Renal cortical epithelial cell (primary cell): ENCODE measurements at places on chromosomes 11 and 22.

- no peak for DNase-seq
Measured at GRCh38 chr11:134802116-134802515, 390.1 kb upstream of the B3GAT1 start.

DNA sequence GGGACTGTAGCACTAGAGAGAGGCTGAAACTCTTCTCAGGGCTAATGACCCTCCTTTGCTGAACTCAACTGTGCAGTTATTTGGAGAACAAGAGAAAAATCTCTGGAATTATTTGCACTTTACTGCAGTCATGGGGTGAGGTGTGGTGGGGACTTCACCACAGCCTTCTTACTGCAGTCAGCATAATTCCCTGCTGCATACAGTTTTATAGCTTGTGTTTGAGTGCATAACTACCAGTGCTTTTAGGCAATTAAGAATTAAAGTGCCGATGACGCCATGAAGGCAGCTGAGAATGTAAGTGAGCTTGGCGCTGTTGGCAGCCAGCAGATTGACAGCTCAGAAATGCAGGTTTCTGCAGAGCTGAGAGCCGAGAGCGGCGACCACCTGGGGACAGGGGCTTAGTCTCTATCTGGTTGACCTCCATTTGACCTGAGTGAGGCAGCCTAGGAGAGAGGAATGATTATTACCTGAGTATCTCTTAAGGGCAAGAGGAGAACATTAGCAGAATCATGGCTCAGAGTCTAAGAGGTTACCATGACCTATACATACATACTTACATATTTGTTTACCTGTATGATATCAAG is 830.0 kb downstream of the NTM start:
- DNase-seq = no peak

DNA sequence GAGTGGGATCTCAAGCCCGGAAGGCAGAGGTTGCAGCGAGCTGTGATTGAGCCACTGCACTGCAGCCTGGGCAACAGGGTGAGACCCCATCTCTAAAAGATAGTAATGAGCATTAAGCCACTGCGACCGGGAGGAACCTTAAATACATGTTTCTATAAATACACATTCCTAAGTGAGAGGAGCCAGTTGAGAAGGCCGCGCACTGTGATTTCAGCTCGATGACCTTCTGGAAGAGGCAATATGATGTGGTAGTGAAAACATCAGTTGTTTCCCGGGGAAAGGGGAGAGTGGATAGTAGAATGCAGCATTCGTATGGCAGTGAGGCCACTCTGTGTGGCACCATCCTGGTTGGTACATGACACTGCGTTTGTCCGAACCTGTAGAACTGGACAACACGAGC is 18.0 kb downstream of the PTDSS2 start:
- DNase-seq = no peak

DNA sequence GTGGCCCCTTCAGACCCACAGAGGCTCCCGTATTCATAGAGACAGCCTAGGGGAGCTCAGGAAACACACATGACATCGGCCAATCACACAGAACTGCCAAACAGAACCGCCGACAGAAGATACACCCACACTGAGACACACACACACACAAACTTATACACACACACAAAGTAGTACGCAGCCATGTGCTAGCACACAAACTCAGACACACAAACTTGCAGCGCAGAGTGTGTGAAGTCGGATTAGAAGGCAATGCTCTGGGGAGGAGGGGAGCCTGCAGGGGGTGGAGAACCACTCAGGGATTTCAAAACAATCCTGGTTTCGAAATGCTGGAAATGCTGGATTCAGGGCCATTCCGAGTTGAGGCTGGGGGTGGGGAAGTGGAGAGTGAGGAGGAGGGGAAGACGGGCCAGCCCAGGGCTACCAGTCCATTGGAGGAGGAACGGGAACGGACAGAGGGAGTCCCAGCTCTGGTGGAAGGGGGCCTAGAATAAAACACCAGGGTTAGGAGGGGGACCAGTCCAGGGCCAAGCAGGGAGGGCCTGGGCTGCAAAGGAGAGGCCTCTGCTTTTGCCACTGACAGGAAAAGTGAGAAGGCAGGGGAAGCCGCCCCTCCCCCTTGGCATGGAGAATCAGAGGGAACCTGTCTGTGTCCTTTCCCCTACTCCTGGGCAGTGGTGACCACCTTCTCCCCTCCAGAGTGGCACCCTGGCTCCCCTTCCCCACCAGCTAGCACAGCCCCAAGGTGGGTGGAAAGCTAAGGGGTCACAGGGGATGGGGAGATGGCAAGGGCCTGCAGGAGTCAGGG is 4.4 kb downstream of the BCL9L start:
- peak; percentile 94 for DNase-seq

DNA sequence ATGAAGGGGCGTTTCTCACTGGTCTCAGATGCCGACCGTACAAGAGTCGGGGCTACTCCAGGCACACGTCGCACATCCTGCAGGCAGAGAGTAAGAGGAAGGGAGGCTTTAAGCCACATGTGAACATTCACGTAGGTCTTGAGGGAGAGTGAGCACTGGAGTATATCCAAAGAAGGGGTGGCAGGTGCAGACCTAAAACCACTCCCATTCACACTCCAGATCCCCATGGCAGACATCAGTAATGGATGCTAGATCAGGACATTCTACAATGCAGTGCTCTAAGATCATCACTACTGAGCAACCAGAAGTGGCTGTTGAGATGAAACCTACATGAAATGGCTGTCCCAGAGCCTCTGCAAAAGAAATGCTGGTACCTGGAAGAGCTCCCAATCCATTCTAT is 39.0 kb downstream of the WT1 start:
- no peak for DNase-seq

DNA sequence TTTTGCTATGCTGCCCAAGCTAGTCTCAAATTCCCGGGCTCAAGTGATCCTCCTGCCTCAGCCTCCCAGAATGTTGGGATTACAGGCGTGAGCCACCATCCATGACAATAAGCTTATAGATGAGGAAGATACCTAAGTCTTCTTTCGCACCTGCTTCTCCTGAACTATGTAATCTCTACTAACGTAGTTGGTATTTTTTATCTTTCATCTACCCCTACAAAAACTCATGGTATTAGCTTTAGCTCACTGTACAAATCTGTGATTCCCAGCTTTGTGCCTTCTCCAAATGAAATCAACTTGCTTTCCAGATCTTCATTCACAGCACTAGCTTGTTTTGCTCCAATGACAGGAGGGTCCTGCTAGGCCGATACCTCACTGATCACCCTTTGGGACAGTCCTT is 36.4 kb downstream of the PI4KA start:
- no peak for DNase-seq

- DNase-seq = no peak
Measured at GRCh38 chr11:2507212-2507901, 62.5 kb downstream of the KCNQ1 start.

- DNase-seq = peak; percentile 83
Measured at GRCh38 chr22:31829505-31829904, 75.7 kb downstream of the DEPDC5 start.

GRCh38 chr11:117295438-117296137 is 4.4 kb downstream of the BACE1-AS start:
- no peak for DNase-seq

- DNase-seq = no peak
Measured at GRCh38 chr11:45592636-45593035, 72.8 kb downstream of the CHST1 start.

DNA sequence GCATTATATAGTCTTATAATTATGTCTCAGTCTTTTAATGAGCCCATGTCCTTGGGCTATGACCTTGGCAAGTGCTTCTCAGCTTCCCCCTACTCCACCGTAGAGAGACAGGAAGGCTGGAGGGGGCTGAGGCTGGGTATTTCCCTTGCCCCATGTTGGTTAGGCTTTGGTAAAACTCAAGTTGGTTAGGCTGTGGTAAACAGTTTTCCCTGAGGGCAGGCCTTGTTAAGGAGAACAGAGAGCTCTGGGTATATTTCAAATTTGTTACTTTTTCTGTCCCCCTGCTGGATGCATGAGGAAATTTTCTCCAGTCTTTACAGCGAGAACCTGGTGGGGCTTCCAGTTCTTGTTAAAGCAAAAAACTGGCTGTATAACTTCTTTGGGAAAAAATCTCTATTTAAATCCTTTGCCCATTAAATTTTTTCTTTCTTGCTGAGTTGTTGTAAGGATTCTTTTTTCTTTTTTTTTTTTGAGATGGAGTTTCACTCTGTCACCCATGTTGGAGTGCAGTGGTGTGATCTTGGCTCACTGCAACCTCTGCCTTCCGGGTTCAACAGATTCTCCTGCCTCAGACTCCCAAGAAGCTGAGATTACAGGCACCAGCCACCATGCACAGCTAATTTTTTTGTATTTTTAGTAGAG is 12.2 kb upstream of the DCHS1 start:
- peak; percentile 35 for DNase-seq

DNA sequence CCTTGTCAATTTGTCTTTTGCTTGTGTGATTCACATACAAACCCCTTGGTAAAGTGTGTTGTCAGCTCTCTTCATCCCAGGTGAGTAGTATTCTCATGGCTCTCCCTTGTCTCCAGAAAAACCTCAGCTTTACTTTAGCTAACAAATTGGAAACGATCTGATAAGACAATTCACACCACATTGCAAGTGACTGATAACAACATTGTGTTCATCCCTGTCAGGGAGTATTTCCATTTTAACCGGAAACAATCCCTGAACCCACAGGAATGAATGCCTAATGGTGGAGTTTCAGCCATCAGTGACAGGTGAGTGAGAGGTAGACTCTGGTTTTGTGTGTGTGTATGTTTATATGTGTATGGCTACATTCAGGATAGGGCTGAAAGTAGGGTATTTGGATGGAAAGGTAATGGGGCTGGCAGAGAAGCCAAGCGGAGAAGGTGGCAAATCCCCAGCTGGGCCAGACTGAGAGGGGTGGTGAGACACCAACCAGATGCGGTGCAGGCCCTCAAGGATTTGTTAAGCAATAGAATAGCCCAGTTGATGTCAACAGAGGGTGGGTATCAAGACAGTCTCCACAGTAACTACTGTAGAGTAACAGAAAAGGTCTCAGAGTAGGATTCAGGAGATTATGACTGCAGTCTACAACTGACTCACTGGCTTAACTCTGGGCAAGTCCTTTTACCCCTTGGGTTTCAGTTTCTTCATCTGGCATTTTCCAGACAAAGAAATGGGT is 7.6 kb downstream of the LRRC51 start:
- no peak for DNase-seq

- DNase-seq = no peak
Measured at GRCh38 chr11:3109921-3110706, 52.9 kb upstream of the CARS1 start.

- peak; percentile 50 for DNase-seq
Measured at GRCh38 chr11:12103411-12104225, 6.8 kb upstream of the MICAL2 start.

DNA sequence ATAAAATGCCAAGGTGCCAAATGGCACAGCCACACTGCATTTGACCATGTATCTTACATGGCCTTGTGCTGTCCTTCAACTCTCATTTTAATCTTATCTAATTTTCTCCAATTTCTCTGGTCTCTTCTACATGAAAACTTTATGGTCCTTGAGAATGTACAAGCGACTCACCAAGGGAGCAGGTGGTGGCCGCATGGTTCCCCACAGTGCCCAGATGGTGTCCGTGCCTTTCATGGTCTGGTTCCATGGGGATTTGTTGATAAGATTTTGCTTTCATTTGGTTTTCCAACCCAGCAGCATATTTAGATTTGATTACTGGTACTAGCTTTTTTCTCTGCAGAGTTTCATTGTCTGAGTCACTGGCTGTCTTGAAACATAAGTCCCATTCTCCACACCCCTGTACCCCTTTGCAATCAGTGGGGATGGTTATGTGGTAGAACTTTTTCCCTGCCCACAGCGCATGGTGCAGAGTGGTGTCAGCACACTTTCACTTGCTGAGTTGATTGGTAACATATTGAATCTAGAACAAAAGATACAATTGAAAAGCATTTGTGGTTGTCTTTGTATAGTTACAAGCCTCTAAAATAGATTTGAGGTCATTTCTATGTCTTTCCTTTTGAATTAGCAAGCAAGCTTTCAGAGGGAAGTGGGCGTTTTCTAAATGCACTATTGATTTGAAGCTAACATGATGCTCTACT is 24.1 kb downstream of the ZNRF3 start:
- DNase-seq = peak; percentile 78

DNA sequence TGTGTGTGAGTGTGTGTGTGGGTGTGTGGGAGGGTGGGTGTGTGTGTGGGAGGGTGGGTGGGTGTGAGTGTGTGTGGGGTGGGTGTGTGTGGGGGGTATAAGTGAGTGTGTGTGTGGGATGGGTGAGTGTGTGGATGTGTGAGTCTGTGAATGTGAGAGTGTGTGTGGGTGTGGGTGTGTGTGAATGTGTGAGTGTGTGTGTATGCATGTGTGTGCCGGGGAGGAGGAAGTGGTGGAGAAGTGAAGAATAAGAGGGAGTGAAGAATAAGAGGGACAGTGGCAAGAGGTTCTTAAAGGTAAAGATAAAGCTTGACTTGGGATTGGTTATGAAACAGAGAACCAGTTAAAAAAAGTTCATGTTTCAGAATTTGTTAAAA is 54.0 kb downstream of the PRR5L start:
- DNase-seq = no peak

DNA sequence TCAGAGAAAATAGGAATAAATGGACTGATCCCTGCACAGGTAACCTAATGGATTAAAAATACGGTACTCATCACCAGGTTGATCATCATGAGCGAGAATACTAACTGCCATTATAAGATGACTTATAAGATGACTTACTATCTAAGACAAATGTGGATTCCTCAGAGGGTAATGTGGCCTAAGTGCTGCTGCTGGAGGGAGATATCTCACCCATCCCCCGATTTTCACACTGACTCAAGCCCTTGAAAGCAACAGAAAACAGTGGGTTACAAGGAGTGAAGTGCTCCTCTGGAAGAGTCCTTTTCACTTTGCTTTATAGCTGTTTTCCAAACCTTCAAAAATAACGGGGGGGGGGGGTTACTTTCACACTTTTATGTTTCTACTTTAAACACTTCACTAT is 920 bp downstream of the TMEM218 start:
- DNase-seq = no peak

- peak; percentile 22 for DNase-seq
Measured at GRCh38 chr11:25733777-25734176, 598.2 kb upstream of the ANO3 start.
